CD8-positive, alpha-beta memory T cell (primary cell): ENCODE measurements at places on chromosomes 1 and 21. TPM values are rescaled to one million over a fixed set of nuclear protein-coding genes. Genes with fewer than 3 reads are reported as not detected.

The RORC gene
- total RNA-seq: 1.5 TPM

The S100A6 gene
- total RNA-seq: 244 TPM

The TAL1 gene
- not detected for total RNA-seq

The CACNA1S gene
- not detected for total RNA-seq

The LRRC52 gene
- total RNA-seq: not detected

The EPS8L3 gene
- total RNA-seq: not detected

The SLC1A7 gene
- total RNA-seq: not detected

The VHLL gene
- total RNA-seq: not detected

The FAM43B gene
- not detected for total RNA-seq

The KDF1 gene
- 0.39 TPM for total RNA-seq

The C1orf167 gene
- total RNA-seq: not detected

The B3GALT2 gene
- 2.4 TPM for total RNA-seq

The C1orf53 gene
- total RNA-seq: 2.9 TPM

The TNN gene
- total RNA-seq: not detected

The TFF1 gene
- total RNA-seq: not detected

- no peak for DNase-seq
Observed at GRCh38 chr1:104125970-104126369, 376.3 kb downstream of the AMY1C start.

- no peak for DNase-seq
Observed at GRCh38 chr1:162248854-162249535, 127.7 kb downstream of the SPATA46 start.

DNA sequence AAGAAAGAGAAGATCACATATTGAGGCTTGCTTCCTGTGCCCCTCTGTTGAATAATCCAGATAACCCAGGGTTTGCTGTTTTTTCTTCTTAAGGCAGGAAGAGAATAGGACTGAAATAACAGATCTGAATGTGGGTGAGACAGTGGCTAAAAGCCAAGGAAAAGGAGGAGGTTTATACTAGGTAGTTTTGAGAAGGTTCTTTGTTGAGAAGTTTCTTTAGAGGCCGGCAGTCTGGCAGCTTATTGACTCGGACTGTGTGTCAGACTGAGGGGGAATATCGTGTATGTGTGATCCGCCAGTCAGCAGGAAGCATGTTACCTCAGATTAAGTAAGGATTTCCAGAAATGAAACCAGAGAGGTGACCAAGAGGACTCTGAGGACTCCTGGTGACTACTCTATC, 119.8 kb downstream of the PLA2G4A start:
- DNase-seq: no peak

- DNase-seq: no peak
Observed at GRCh38 chr1:246791303-246791918, 67.2 kb downstream of the SCCPDH start.

GRCh38 chr1:201578008-201578888, 39.3 kb downstream of the NAV1 start:
- DNase-seq: no peak

DNA sequence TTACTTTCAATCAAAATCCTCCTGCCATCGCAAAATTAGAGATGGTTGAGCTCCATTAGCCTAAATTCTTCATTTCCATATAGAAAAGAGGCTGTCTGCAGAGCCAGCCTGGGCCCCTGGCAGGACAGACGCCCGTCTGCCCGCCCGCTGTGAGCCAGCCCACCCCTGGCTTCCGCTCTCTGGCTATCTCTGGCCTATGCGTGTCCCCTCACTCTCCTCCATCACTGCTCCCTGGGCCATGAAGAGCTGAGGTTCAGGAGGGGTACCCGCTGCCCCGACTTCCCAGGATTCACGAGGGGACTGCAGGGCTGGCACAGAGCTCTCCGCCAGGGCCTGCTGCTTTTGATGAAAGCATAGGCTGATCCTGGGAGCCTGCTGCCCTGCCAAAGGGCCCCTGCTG, 117.6 kb downstream of the CASZ1 start:
- DNase-seq: no peak

DNA sequence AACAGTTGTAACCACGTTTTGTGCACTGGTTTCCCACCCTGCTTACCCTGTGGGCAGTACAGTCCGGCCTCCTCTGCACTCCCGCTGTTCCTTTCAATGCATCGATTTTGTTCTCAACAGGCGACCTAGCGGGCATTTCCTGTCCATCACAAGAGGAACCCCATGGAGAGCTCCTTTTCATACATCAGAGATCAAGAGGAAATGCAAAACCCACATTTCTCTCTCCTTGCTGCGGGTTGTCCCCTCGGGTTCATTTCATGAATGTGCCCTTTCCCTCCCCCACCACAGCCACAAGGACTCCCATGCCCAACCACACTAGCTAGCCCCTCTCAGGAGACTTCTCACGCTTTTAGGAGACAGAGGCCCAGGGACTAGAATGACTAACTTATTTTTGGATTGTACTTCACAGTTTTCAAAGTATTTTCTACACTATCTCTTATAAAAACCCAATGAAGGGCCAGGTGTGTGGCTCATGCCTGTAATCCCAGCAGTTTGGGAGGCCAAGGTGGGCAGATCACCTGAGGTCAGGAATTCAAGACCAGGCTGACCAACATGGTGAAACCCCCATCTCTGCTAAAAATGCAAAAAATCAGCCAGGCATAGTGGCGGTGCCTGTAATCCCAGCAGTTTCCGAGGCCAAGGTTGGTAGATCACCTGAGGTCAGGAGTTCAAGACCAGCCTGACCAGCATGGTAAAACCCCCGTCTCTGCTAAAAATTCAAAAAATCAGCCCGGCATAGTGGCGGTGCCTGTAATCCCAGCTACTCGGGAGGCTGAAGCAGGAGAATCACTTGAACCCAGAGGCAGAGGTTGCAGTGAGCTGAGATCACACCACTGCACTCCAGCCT, 18.4 kb downstream of the ATP1A4 start:
- no peak for DNase-seq

DNA sequence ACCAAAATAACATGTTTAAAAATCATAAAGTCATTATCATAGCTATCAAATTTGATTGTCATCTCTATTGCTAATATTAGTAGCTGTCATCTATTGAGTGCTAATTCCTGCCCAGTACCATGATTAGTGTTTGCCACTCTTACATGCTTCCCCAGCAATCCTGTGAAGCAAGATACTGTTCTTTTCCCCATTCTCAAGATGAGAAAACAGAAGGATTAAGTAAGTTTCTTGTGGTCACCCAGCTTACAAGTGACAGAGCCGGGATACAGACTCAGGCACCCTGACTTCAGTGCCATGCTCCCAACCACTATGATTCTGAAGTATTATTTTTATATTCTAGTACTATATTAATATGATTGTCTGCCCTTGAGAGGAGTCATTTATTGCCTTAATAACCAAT, 36.5 kb downstream of the LRRC8C start:
- no peak for DNase-seq

- DNase-seq: no peak
Observed at GRCh38 chr1:77560741-77561140, 121.7 kb downstream of the ZZZ3 start.

GRCh38 chr1:11061652-11062365, 2.0 kb upstream of the SRM start:
- no peak for DNase-seq

- no peak for DNase-seq
Observed at GRCh38 chr1:114302821-114303220, 149.2 kb upstream of the SYT6 start.

DNA sequence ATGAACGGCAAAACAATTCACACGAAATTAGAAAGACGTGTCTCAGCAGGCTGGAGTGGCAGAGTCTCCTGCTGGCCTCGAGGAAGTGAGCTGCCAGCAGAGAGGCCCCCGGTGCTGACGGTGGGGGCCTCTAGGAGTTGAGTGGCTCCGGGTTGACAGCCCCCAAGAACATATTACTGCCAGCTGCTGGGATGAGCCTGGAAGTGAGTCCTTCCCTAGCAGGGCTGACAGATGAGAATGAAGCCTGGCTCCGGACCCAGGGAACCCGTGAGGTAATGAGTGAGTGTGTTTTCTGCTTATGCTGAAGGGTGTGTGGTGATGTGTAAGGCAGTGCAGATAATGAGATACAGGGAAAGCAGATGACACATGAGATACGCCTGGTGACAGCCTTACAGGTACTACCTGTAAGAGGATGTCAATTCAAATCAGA, 23.5 kb upstream of the LRRC47 start:
- no peak for DNase-seq

DNA sequence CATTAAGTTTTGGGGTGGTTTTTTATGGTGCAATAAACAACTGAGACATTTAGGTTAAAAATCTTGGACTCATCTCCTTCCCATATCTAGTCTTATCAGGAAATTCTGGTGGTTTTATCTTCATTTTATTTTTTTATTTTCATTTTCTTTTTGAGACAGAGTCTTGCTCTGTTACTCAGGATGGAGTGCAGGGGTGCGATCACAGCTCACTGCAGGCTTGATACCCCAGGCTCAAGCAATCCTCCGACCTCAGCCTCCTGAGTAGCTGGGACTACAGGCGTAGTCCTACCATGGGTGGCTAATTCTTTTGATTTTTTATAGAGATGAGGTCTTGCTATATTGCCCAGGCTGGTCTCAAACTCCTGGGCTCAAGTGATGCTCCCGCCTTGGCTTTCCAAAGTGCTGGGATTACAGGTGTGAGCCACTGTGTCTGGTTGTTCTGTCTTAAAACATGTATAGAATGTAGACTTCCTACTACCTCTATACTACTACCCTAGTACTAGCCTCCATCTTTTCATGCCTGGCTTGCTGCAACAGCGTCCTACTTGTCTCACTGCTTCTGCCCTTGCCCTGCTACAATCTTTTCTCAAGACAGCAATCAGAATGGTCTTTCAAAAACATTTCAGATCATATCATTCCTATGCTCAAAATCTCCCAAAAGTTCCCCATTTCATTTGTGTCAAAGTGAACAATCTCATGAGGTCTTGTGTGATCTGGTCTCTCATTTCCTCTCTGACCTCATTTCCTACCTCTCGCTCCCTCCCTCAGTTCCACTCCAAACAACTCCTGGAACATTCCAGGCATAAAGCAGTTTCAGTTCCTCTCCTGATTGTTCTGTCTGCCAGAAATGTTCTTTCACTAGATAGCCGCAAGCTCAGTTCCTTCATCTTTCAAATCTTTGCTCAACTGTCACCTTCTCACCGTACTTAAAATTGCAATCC, 5.9 kb upstream of the FCGR2A start:
- DNase-seq: no peak

GRCh38 chr1:215005078-215005477, 77.5 kb upstream of the KCNK2 start:
- DNase-seq: no peak

- no peak for DNase-seq
Observed at GRCh38 chr1:199979071-199979470, 48.4 kb upstream of the NR5A2 start.

DNA sequence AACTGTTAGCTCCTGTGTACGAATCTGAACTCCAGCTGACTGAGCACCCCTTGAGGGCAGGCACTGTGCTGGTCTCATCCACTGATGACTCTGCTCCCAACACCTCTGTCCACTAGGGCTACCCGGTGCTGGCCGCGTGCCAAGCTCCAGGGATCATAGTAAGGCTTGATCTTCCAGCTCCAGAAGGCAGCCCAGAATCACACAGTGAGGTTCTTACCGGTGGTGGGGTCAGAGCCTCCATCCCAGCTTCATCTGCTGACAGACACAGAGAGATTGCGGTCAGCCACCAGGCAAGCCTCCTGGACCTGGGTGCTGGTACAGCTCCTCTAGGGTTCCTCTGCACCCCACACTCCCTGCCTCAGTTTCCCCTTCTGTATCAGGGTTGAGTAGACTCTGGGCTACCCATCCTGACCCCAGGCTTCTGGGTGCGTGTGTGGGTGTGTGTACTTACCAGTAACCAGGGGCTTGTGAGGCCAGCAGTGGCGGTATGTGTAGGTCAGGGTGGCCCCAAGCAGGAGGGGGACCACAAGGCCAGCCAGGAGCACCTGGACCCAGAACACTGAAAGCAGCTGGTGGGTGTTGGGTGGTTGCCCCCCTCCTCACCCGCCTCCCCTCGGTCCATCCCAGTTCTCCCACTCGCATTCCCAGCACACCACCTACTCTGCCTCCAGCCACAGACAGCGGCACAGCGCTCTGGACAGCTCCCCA, 3.4 kb downstream of the TNFRSF25 start:
- DNase-seq: no peak

DNA sequence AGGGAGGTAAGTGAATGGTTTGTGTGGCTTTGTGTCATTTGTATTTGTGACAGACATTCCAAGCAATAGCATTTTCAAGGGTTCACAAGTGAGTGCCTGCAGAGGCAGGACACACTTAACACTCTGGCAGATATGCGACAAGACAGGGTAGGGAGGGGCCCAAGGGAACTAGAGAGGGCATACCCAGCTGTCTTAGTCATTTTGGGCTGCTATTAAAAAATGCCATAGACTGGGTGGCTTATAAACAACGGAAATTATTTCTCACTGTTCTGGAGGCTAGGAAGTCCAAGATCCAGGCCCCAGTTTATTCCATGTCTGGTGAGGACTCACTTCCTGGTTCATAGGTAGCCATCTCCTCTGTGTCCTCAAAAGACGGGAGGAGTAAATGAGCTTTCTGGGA, 137.4 kb downstream of the FGGY start:
- DNase-seq: no peak

DNA sequence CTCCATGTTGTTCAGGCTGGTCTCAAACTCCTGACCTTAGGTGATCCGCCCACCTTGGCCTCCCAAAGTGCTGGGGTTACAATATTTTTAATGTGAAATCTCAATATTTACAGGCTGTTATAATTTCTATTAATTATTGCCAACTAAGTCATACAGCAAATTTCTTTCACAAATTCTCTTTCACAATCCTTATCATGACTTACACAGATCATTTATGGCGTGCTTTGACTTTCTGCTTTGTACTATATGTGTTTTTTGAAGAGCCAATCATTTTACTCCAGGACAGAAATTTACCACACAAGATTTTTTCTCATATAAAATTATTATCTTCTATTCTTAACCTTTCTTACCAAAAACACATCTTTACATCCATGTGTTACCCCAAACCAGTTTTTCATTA, 1729.9 kb downstream of the NCAM2 start:
- DNase-seq: no peak

- no peak for DNase-seq
Observed at GRCh38 chr1:206455666-206456344, 14.5 kb upstream of the IKBKE start.

GRCh38 chr1:214525535-214526019, 25.8 kb downstream of the PTPN14 start:
- no peak for DNase-seq

DNA sequence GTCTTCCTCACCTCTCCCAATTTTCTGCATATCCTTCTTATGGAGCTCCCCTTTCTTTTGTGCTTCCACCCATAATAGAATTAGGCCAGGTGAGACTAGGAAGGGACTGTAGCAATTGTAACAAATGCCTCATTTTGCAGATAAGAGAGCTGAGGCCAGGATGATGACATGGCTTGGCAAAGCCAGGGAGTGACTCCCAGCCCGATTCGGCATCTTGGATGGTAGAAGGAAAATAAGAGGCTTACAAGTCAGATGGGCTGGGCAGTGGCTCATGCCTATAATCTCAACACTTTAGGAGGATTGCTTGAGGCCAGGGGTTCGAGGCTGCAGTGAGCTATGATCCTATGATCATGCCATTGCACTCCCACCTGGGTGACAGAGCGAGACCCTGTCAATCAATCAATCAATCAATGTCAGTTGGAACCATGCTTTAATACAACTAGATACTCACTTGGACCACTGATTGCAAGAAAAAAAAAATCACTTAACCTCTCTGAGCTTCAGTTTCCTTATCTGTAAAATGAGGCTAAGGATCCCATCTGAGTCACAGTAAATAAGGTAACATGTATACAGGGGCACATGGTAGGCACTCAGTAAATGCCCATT, 51.6 kb downstream of the PLEKHA6 start:
- no peak for DNase-seq

- DNase-seq: no peak
Observed at GRCh38 chr1:17118268-17118667, 983 bp downstream of the PADI2 start.
